ENCODE measurements at places on chromosomes 5 and 9.

- DNase-seq = no peak
These were observed 15.7 kb upstream of the OBP2B start for GRCh38 chr9:133224762-133225161.

DNA sequence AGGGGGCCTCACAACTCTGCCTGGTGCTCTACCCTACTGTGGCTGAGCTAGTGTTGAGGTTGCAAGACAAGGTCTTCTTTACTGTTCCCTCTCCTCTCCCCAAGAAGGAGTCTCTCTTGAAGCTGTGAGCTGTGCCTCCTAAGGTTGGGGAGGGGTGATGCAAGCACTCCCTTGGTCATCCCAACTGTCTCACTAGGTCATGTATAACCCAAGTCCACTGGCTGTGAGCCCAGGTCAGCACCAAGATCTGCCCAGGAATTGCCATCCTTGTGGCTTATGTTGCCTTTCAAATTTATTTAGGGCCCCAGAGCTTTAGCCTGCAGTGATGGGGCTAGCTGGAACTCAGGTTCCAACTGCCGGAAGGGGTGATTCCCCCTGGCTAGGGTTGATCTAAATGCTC, 10.3 kb upstream of the YTHDC2 start:
- no peak for DNase-seq

DNA sequence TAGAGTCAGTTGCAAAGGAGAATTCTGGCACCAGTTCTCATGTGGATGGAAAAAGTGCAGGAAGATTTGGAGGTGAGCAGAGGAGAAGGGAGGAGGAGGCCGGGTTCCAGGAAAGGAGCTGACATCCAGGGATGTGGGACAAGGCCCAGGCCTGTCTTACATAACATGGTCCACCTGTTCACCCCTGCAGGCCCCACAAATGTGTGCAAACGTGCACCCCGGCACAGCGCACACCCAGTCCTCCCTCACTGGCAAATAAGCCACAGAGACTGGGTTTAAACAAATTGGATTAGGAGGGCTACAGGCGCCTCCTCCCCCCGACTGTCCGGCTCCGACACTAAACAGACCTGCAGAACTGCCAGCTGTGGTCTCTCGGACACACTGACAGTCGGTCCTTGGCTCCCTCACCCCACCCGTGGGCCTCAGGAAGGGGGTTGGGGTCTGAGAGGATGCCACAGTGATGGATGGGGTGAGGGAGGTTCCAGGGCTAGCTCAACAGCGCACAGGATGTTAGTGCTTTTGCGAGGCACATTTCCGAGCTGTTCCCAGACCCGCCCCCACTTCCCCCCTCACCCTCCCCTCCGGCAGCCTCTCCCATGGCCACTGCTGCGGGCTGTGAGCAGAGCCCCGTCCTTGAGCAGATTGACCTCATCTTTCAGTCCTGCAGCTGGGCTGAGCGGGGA, 43.4 kb upstream of the IL17B start:
- no peak for DNase-seq

DNA sequence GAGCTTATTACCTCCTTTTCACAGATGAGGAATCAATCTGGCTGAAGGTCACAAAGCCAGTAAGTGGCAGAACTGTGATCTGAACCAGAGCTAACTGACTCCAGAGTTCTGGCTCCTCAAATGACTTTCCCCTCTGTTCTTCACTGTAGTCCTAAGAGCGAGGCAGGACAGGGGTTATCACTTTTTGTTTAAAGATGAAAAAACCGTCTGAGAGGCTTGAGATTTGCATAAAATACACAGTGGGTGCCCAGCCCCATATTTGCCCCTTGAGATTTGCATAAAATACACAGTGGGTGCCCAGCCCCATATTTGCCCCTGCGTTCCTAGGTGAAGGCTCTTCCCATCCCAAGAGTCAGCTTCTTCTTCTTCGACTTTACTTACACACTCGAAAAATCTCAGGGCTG, 667 bp downstream of the FBXO10 start:
- no peak for DNase-seq

GRCh38 chr5:82397741-82398320, 119.7 kb upstream of the RPS23 start:
- no peak for DNase-seq

- no peak for DNase-seq
These were observed 103.4 kb upstream of the GNA14 start for GRCh38 chr9:77751341-77752091.

GRCh38 chr5:176743136-176743861, 67.1 kb upstream of the UNC5A start:
- no peak for DNase-seq

DNA sequence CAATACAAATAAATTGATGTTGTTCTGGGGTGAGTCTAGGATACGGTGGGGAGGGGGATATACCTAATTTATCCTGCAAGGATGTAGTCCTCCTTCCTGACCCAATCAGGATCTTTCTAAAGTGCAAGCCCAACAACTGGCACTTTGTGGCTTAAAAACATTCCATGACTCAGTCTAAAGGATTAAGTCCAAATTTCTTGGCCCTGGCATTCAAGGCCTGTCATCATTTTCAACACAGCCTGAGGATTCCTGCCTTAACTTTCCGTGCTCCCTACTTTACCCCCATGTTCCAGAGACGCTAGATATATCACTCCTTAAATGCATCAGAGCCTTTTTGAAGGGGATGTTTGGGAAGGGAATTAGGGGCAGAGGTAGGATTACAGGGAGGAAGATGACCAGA, 1.0 kb downstream of the FAM221B start:
- DNase-seq = no peak

DNA sequence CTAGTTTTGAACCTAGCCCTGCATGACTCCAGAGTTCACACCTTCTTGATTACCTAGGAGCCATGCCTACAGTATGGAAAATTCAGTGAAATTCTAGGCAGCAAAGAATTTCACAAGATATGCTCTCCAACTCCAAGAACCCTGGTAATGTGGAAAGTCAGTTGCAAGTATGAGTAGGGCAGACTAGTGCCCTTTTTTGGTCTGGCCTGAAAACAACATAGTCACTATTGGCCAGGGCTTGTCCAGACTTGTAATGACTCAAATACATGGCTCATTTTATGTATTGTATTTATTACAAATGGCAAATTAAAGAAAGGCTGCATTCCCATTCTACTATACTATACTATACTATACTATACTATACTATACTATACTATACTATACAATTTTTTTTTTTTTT, 160.4 kb downstream of the ESM1 start:
- DNase-seq = no peak

DNA sequence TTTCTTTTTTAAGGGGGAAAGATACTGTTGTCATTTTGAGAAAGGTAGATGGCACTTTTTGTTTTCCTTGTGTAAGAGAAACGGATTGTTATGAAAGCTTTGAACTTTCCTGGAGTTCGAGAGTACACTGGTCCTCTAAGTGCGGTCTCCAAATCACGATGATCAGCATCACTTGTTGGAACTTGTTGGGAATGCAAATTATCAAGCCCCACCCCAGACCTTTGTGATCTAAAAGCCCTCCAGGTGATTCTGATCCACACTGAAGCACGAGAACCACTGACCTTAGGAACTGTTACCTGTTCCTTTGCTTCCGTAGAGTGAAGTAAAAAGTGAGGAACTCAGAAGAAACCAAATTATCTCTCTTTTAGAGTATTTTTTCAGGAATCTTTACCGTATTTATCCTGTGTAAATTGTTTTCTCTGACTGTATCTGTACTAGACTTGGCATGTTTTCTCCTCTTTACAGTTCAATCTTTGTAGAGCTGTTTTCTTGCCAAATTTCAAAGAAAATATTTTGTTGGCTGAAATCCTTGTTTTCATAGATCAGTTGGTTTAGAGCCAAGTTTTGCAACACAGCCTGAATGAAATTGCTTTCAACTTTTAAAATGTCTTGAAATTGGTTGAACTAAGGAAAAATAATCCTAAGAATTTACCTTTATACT, 4.0 kb downstream of the MAT2B start:
- DNase-seq = no peak

GRCh38 chr5:177300236-177300880, 3.2 kb downstream of the RAB24 start:
- no peak for DNase-seq

GRCh38 chr5:73437101-73437776, 11.3 kb downstream of the FOXD1 start:
- DNase-seq = no peak

DNA sequence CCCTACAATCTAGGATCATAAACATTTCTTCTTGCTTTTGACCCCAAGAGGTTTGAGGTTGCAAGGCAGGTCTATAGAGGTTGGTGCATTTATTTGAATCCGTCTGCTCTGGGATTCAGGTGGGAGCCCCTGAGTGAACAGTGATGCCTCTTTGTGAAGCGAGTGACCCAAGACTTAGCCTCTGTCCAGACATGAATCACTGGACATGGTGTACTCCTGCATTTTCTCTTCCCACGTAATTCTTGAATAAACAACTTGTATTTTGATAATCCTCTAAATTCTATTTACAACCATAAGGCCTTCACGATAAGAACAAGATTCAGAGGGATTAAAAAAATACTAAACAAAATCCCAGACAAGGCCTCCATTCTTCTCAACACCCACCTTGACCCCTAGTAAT, 67.5 kb upstream of the PLPP6 start:
- DNase-seq = no peak

GRCh38 chr5:9149988-9150387, 395.9 kb downstream of the SEMA5A start:
- no peak for DNase-seq
